Stimulated activated CD8-positive, alpha-beta memory T cell treated with anti-CD3 and anti-CD28 coated beads, Interleukin-4, amount 100 ng/mL, for 24 hours (primary cell): ENCODE measurements at places on chromosomes 1 and 21.

- DNase-seq, result no peak
Observed at GRCh38 chr1:52182874-52183400, 41.0 kb downstream of the ZFYVE9 start.

- DNase-seq, result no peak
Observed at GRCh38 chr1:84107955-84108354, 36.1 kb upstream of the PRKACB start.

DNA sequence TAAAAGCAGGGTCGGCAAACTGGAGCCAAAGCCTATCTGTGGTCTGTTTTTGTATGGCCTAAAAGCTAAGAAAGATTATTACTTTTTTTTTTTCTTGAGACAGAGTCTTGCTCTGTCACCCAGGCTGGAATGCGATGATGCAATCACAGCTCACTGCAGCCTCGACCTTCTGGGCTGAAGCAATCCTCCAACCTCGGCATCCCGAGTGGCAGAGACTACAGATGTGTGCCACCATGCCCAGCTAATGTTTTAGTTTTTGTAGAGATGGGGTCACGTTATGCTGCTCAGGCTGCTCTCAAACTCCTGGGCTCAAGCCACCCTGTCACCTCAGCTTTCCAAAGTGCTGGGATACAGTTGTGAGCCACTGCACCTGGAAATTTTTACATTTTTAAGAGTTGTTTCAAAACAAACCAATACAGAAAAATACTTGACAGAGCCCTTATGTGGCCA, 6.5 kb upstream of the GLRX2 start:
- no peak for DNase-seq

GRCh38 chr1:101667761-101668160, 329.0 kb downstream of the OLFM3 start:
- no peak for DNase-seq

DNA sequence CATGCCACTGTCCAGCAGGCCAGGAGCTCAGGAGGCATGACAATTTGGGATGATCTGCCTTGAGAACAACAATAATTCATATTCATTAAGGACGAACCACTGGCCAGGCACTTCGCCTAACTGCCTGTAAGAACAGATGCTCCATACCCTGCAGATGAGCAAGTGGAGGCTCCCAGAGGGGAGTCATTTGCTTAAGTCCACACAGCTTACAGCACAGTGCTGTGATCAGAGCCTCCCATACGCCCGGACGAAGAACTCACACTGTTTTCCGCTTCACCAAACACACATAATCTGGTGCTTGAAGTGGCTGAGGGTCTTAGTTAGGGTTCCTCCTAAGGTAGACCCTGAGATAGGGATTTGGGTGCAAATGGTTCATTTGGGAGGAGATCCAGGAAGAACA, 93.4 kb upstream of the KLHDC7A start:
- no peak for DNase-seq

DNA sequence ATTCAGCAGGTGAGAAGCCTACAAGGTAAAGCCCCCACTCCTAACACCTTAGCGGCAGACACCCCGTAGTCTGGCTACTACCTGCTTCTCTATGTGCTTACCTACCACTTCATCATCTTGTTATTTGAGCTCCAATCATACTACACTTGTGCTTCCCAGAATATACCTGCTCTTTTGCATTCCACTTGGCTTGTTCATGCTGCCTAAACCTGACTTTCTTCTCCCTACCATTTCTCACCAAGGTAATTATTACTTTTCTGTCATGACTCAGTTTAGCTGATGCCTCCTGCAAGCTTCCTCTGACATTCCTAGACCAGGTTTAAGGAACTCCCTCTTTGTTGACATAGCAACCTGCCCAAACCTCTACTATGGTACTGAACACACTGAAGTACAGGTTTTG, 495.6 kb upstream of the C1orf87 start:
- no peak for DNase-seq

DNA sequence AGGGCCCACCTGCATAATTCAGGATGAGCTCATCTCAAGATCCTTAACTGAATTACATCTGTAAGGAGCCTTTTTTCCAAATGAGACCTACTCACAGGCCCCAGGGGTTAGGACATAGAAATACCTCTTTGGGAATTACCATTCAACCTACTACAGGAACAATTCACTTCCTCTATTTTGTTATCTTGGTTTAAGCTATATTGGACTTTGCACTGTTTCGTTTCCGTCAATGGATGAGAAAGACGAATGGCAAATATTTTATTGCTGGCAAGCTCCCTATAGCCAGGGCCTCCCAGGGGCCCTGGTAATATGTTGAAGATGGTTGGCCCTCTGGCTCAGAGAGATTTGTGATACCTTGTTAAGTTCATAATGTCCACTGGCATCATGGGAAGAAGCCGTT, 384.2 kb upstream of the DUSP10 start:
- no peak for DNase-seq

DNA sequence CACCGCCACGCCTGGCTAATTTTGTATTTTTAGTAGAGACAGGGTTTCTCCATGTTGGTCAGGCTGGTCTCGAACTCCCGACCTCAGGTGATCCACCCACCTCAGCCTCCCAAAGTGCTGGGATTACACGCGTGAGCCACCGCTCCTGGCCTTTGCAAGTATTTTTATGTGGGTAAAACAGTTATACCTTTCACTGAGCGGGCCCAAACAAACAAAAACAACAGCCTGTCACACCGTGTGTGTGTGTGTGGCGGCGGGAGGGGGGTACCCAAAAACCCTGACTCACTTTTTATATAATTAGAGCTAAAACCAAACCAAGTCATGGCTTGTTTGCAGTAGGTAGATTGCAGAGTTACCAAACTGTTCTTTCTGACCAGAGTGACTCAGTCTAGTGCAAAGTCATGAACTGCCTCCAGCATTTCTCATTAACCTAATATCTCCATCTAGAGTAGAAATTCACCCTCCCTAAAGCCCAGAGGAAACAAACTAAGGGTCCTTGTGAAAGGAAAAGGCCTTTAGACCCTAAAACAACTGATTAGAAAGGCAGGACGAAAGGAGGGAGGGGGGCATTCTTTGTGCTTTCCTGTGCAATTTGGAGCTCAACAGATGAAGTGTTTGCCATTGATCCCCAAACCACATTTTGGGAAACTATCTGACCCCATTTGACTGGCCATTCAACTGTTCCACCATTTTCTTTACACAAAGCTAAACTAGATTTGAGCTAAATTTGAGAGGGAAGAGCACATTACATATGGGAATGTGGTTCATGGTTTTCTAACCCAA, 181.0 kb downstream of the DHRS3 start:
- DNase-seq, result no peak

GRCh38 chr1:241916196-241916595, 41.4 kb upstream of the BECN2 start:
- no peak for DNase-seq

DNA sequence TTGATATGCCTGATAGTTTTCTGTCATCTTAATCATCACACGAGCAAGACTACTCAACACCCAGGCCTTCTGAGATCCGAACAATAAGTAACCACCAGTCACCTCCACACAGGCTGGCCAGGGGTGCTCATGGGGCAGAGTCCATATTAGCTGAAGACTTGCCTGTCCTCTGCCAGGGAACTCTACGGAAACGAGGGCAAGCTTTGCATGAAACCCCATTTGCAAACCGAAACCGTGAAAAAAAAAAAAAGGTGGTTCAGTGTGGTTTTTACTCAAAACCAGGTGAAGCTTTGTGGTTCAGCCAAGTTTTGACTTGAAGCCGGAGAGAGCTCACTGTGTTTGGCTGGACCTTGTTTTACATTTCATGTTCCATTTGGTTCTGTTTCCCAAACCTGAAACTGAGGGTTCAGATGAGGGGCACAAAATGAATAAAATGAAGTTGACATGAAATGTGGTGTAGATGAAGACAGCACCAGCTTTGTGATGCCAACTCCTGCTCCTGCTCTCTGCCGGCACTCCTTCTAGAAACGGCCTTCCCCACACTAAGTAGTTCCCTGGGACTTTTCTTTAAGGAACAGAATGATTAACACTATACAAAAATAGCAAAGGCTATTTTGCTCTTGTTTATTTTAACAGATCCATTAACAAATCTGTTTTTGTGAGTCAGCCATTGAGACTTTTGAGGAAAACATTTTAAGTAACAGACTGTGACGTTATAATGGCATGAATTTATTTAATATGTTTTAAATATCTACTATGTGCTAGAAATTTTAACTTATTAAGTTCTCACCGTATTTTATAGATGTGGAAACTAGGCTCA, 74.7 kb downstream of the RUNX1 start:
- no peak for DNase-seq

- DNase-seq, result no peak
Observed at GRCh38 chr1:9293533-9294404, 1.1 kb downstream of the SPSB1 start.

GRCh38 chr1:30419831-30420230, 303.6 kb downstream of the MATN1 start:
- DNase-seq, result no peak
